Osteoblast (primary cell): ENCODE measurements at places on chromosomes 5 and 9.

DNA sequence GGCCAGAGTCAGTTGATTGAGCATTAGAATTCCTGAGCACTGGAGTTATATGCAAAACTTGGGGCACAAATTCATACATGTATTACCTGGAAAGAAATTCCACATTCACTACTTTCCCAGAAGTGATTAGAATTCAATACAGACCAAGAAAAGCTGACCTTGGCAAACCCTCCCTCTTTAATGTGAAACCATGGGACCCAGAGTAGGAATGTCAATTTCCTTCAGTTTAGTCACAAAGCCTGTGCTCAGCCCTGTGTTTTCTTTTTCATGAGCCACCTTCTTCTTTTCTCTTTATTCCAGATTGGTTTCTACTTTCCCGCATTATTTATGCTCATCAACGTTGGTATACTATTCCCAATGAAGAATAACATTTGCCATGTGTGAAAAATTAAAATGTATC is 420.2 kb downstream of the CDH12 start:
- DNase-seq = no peak

- DNase-seq = peak; percentile 84
Observed at GRCh38 chr5:142015781-142016533, 3.1 kb upstream of the GNPDA1 start.

DNA sequence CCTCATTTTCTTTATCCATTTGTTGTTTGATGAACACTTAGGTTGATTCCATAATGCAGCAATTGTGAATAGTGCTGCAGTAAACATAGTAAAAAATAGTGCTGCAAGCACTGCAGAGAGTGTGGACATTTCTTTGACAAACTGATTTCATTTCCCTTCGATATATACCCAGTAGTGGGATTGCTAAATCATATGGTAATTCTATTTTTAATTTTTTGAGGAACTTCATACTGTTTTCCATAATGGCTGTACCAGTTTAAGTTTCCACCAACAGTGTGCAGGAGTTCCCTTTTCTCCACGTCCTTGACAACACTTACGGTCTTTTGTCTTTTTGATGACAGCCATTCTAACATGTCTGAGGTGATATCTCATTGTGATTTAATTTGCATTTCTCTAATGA is 138.2 kb upstream of the PLPPR1 start:
- no peak for DNase-seq

GRCh38 chr9:129455151-129455995 is 165.5 kb downstream of the C9orf50 start:
- peak; percentile 61 for DNase-seq

DNA sequence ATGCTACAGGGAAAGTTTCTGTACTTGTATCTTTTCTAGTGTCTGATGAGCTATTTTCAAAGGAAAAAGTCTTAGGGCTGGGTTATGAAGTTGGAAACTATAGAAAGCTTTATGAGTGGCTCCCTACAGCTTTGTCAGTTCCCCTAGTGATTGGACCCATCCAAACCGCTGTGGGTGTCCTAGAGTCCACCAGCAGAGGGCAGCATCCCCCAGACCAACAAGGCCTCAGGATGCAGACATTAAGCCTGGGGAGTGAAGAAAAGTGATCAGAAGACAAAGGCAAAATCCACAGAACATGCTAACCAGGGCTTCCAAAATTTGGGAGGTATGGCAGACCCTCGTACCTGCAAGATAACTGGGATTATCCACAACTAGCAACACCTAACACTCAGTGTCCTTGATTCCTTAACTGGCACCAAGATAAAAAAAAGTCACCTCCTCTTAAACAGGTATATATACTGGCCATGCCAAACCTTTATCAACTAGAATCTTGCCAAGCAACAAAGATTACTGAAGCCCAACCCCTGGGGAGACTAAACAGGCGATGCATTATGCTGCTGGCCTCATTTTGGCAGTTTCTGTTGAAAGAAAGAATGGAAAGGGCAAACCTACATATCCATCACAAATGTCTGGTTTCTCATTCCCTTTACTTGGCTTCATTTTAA is 110.4 kb upstream of the NR5A1 start:
- DNase-seq = peak; percentile 84

DNA sequence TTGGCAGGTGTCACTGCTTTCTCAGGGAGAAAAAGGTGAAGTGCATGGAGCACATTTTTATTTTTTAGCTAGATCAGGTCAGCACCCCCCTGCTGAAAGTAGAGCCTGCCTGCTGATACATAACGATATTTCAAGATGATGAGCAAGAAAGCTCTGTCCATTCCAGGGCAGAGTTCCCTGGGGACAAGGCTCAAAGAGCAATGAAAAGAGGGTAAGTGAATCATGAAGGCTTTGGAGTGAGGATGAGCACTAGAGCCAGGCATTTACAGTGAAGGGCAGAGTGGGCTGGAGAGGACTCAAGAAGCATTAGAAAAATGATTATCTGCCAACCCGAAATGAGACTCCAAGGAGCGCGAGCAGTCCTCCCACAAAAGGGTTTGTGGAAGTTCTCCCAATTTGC is 345.7 kb downstream of the TLE4 start:
- peak; percentile 73 for DNase-seq

DNA sequence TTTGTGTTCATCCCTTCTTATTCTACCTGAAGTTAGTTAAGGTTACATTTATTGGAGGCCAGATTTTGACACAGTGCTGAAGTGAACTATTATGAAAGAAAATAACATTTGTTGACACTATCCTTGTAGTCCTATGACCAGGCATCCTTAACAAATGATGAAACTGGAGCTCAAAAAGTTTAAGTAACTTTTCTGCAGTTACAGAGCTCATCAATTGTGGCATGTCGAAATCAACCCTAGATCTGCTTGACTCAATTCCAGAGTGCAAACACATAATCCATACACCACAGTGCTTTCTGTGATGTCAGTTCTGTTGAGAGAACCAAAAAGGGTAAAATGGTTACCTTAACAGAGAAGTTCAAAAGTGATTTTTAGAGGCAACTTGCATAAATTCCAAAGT is 28.6 kb downstream of the KCNN2 start:
- DNase-seq = no peak

DNA sequence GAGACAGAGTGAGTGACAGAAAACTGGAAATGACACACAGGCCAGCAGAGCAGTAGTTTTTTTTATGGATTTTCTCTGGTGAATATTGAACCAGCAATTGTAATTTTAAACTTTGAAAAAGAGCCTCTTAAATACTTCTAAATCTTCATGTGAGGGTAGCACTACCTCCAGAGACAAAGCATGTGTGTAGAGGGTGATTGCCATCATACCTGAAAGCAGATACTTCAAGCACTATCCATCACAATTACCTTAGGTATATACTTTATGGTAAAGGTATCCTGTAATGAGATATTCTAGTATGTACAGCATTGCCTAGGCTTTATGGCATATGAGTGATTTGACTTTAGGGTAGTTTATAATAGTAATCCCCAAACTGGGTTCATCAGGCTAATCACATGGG is 3.4 kb upstream of the EBF1 start:
- peak; percentile 61 for DNase-seq

GRCh38 chr5:35789732-35790456 is 66.8 kb upstream of the IL7R start:
- DNase-seq = no peak

GRCh38 chr5:13987843-13988464 is 43.5 kb upstream of the DNAH5 start:
- no peak for DNase-seq

DNA sequence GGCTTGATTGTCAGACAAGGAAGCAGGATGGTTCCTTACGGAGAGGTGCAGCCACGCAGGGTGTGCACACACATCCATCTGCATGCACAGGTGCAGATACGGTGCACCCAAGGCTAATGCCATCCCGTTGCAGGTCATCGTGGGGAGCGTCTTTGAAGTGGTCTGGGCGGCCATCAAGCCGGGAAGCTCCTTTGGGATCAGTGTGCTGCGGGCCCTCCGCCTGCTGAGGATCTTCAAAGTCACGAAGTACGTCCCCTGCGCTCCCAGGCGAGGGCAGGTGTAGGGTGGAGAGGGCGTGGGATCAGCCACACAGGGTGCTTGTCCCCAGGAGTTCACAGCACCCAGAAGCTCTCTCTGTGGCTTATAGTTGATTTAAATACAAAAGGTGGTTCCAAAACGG is 106.4 kb downstream of the CACNA1B start:
- peak; percentile 44 for DNase-seq

- peak; percentile 73 for DNase-seq
Observed at GRCh38 chr5:67246108-67246507, 49.5 kb upstream of the CD180 start.

- no peak for DNase-seq
Observed at GRCh38 chr5:176943816-176944215, 44.7 kb upstream of the HK3 start.

- no peak for DNase-seq
Observed at GRCh38 chr5:170338291-170338690, 40.7 kb upstream of the LCP2 start.

DNA sequence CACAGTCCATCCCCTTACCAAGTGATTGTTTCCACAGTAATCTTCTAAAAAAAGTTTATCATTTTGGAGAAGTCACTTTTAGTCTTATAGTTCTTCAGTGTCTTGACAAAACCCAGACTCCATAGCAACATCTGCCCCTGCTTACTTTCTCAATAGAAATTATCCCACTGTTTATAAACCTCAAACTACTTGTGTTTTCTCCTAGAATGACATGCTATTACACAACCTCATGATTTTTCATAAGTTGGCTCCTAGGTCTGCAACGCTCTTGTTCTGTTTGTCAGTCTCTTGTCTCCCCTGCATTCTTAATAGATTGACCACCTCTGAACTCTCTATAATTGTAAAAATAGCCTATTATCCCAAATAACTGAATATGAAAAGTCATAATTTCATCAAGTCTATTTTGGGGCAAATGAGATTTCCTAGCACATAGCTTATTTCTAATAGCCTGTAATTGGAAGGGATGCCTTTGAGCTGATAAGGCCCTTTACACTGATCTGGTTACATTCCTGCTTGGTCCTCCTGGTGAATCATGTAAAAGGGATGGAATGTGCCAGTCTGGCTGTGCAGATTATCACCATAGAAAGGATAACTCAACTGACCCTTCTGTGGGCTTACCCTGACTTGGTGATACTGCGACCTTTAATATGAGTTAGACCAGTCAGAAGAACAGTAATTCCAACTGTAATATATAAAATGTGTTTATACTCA is 69.6 kb downstream of the CHSY3 start:
- DNase-seq = peak; percentile 9

DNA sequence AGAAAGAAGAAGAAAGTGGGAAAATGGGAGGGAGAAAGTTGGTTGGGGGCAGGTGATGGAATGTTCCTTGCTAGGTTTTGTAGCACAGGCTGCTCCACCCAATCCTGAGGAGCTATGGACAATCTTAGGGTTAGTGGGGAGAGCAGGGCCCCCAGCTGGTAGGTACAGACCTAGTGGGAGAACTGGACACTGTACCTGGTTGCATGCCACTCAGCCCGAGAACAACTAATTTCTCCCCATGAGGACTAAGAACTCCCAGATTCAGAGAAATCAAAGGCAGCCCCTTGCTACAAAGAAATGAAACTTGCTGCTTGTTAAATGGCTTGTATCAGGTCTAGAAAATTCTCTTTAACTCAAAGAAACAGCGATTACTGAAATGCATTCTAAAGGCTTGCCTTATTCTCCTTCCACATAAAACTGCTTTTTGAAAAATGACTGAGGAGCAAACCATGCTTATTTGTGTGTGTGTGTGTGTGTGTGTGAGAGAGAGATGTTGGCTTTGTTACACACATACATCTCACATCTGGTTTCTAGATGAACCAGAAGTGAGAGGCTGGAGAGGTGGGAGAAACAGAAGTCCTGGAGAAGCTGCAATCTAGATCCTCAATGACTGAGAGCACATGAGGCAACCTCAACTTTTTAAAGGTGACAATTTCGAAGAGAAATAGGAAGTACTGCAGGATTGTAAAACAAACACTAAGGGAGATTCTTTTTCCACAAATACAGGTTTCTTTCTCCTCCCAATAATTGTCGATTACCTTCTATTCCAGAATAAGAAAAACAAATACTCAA is 28.9 kb downstream of the FYB1 start:
- DNase-seq = no peak

GRCh38 chr5:147791181-147791580 is 8.7 kb upstream of the JAKMIP2 start:
- DNase-seq = no peak

- no peak for DNase-seq
Observed at GRCh38 chr9:116704470-116704869, 17.4 kb downstream of the TRIM32 start.

- no peak for DNase-seq
Observed at GRCh38 chr5:68303754-68304420, 88.3 kb downstream of the PIK3R1 start.

- peak; percentile 93 for DNase-seq
Observed at GRCh38 chr5:180605554-180606214, 14.4 kb upstream of the SCGB3A1 start.

DNA sequence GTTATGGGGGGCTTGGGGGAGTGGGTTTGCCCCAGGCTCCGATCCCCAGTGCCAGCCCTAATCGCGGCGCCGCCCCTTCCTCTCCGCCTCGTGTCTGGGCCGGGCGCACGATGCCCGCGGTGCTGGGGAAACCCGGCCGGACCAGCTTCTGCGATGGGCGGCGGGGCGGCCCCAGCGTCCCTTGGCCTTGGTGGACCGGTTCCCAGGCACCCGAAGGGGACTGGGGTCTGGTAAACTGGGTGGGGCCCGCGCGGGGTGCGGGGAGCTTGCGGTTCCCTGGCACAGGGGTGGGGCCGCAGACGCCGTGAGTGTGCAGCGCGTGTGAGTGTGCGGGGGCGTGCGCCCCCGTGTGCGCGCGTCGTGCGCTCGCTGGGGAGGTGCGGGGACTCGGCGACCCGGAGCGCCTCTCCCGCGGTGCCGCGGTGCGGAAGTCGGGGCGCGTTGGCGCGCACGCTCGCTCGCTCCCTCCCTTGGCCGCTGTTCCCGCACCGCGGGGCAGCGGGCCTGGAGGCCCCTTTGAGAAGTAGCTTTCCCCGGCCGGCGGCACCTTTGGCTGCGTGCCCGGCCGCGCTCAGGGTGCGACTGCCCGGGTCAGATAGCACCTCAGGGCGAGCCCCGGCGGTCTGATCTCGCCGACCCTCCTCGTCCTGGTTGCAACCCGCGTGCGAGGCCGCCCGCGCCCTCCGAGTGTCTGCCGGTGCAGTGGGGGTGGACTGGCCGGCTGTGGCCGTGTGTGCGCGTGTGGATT is 568 bp downstream of the MACIR start:
- peak; percentile 89 for DNase-seq

DNA sequence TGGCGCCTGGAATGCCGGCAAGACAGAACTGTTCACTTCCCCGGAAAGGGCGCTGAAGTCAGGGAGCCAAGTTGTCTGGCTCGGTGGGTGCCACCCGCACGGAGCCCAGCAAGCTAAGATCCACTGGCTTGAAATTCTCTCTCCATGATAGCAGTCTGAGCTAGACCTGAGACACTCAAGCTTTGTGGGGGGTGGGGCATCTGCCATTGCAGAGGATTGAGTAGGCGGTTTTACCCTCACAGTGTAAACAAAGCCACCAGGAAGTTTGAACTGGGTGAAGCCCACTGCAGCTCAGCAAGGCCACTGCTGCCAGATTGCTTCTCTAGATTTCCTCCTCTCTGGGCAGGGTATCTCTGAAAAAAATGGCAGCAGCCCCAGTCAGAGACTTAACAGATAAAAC is 277.4 kb downstream of the SLCO4C1 start:
- DNase-seq = no peak

- no peak for DNase-seq
Observed at GRCh38 chr5:149379177-149379761, at the start of gene IL17B. Gene IL17B (minus strand): TSS chr5:149379292. CDS start chr5:149379225, 67 bp downstream.

- DNase-seq = peak; percentile 23
Observed at GRCh38 chr5:177124486-177124991, 9.0 kb upstream of the NSD1 start.
